Lower lobe of right lung (tissue), 2 donors: ENCODE measurements at places on chromosomes 11 and 22.

DNA sequence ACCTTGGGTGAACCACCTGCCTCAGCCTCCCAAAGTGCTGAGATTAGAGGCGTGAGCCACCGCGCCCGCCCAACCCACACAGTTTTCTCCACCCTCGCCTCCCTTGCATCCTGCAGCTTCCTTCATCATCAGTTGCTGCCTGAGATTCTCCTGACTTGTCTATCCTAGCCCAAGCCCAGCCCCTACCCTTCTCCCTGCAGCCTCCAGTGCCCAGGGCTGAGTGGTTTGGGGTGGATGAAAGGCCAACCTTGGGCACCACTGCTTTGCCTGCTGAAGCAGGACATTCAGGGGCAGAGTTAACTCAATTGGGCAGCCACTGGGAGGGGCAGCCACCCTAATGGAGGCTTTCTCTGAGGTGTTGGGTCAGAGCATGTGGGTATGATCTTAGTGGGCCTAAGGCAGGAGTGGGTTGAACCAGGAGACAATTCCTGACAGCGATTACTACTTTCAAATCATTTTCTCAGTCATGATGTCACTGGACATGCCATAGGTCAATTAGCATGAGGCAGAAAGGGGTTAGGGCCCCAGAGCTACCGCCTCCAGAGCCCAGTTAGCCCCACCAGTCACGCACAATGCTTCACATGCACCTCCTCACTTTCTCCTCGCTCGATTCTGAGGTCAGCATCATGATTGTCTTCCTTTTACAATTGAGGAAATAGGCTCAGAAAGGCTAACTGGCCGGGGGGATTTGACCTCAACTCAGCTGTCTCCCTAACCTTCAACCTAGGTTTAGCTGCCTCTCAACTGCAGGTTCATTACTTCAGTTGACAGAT lies 1.0 kb upstream of the FKBP2 start:
- peaks cover 57% of the 10 kb centered on the region for H3K4me1 ChIP-seq
- H3K27ac ChIP-seq, result peak overlapping the region; percentile 99
- peaks cover 36% of the 10 kb centered on the region for H3K36me3 ChIP-seq
- H3K27me3 ChIP-seq, result no peaks in the 10 kb centered on the region
- H3K4me3 ChIP-seq, result peak overlapping the region; percentile 77
- DNase-seq, result no peak

GRCh38 chr22:27747396-27748221 lies 53.9 kb downstream of the MN1 start:
- H3K4me3 ChIP-seq, result no peak overlapping the region
- no peaks in the 10 kb centered on the region for H3K36me3 ChIP-seq
- H3K4me1 ChIP-seq, result peaks cover 9% of the 10 kb centered on the region
- no peak overlapping the region for H3K27ac ChIP-seq
- peaks cover 9% of the 10 kb centered on the region for H3K27me3 ChIP-seq
- no peak for DNase-seq

- H3K36me3 ChIP-seq, result no peaks in the 10 kb centered on the region
- DNase-seq, result no peak
- H3K4me1 ChIP-seq, result peaks cover 27% of the 10 kb centered on the region
- no peak overlapping the region for H3K27ac ChIP-seq
- no peaks in the 10 kb centered on the region for H3K27me3 ChIP-seq
- H3K4me3 ChIP-seq, result no peak overlapping the region
Observed at GRCh38 chr11:120391292-120391691, 55.1 kb downstream of the ARHGEF12 start.

GRCh38 chr11:128900468-128900867 lies 9.3 kb downstream of the KCNJ5 start:
- no peaks in the 10 kb centered on the region for H3K27me3 ChIP-seq
- no peak overlapping the region for H3K27ac ChIP-seq
- H3K4me3 ChIP-seq, result no peak overlapping the region
- peaks cover 40% of the 10 kb centered on the region for H3K4me1 ChIP-seq

GRCh38 chr11:12827929-12828812 lies 153.9 kb downstream of the TEAD1 start:
- H3K27ac ChIP-seq, result peak overlapping the region; percentile 71
- H3K27me3 ChIP-seq, result no peaks in the 10 kb centered on the region
- H3K4me1 ChIP-seq, result peaks cover 28% of the 10 kb centered on the region
- peak overlapping the region; percentile 50 for H3K4me3 ChIP-seq
- no peaks in the 10 kb centered on the region for H3K36me3 ChIP-seq
- DNase-seq, result no peak

- H3K4me1 ChIP-seq, result no peaks in the 10 kb centered on the region
- no peaks in the 10 kb centered on the region for H3K27me3 ChIP-seq
- H3K27ac ChIP-seq, result no peak overlapping the region
- no peak overlapping the region for H3K4me3 ChIP-seq
- no peaks in the 10 kb centered on the region for H3K36me3 ChIP-seq
Observed at GRCh38 chr11:87368151-87368550, 330.4 kb downstream of the TMEM135 start.

DNA sequence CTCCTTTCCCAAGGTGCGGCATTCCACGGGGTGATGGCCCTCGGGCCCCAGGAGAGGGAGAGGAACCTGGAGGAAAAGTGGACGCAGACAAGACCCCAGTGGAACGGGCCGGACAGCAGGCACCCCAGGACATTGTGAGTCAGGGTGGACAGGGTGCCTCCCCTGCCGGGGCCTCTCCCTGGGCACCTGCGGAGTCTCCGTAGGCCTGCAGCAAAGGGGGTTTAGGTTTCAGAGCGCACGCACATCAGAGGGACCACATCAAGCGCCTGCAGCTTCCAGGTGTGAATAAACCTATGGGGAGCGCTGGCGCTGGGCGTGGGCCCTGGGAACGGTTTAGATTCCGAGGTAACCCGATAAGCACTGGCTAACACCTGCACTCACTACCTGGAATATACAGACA lies 22.7 kb upstream of the FGF19 start:
- DNase-seq, result no peak
- H3K36me3 ChIP-seq, result no peaks in the 10 kb centered on the region
- H3K27me3 ChIP-seq, result peaks cover 44% of the 10 kb centered on the region
- H3K4me1 ChIP-seq, result no peaks in the 10 kb centered on the region
- H3K4me3 ChIP-seq, result no peak overlapping the region
- H3K27ac ChIP-seq, result no peak overlapping the region

DNA sequence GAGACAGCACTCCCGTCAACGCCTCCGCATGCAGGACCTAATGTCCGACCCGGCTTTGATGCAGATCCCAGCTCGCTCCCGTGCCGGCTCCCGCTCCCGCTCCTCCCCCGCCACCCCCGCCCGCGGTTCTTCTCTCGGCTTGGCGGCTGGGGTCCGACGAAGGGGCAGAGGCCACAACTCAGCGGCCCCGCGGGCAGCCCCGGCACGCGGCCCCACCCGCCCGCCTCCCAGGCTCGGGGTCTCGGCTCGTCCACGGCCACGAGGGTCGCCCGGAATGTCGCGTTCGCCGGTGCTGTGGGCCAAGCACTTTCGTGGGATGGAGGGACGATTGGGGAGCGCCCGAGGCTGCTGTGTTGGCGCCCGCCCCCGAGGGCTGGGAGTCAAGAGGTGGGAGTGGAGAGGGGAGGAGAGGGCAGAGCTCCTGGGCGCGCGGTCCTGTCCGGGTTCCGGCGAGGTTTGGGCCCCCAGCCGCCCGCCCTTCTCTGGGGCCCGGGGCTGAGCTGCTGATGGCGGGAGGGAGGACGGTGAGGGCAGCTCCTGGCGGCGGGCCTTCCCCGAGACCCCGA lies 5.3 kb upstream of the TBX1 start:
- no peaks in the 10 kb centered on the region for H3K36me3 ChIP-seq
- peaks cover 37% of the 10 kb centered on the region for H3K4me1 ChIP-seq
- H3K27me3 ChIP-seq, result peaks cover 90% of the 10 kb centered on the region
- no peak for DNase-seq
- no peak overlapping the region for H3K4me3 ChIP-seq

DNA sequence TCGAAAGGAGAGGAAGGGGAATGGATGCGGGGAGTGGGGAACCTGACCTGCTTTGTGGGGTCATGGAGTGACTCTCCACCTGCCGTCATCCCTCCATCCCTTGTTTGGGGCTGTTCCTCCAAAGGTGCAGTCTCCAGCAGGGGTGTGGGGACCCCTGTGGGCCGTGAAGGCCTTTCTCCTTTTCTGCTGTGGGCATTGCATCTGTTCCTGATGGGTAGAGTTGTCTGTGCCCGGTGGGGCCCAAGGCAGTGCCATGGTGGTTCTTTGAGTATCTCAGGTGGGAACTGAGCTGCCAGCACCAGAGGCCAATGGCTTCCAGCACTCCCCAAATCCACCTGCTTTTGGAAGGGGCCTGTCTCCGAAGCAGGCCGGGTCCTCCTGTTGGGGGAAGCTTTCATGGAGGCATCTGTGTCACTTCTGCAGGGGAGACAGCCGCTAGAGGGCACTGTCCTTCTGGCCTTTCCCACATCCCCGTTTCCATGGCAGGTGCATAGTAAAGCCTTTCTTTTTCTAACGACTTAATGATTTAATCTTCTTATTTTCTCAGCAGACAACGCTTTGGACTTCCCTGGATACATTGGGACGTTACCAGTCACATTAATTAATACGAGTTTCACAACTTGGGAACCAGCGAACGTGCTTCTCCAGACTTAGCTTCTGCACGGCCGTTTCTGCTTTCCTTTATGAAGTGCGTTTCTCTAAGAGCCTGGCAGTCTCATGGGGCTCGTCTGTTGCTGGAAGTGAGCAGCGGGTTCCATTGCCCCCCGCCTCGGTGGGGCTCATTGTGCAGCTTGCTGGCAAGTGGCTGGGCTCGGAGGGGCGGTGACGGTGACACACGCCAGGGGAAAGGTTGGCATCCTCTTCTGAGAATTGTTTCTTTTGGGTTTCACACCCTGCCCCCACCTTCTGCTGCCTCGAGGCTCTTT lies 57.1 kb downstream of the PARVB start:
- no peak overlapping the region for H3K4me3 ChIP-seq
- H3K4me1 ChIP-seq, result peaks cover 8% of the 10 kb centered on the region
- H3K36me3 ChIP-seq, result peaks cover 3% of the 10 kb centered on the region
- peak; percentile 79 for DNase-seq

- H3K27me3 ChIP-seq, result peaks cover 33% of the 10 kb centered on the region
- no peak for DNase-seq
- H3K4me1 ChIP-seq, result no peaks in the 10 kb centered on the region
- H3K36me3 ChIP-seq, result no peaks in the 10 kb centered on the region
Observed at GRCh38 chr22:49087716-49088601, 739.7 kb downstream of the BRD1 start.

DNA sequence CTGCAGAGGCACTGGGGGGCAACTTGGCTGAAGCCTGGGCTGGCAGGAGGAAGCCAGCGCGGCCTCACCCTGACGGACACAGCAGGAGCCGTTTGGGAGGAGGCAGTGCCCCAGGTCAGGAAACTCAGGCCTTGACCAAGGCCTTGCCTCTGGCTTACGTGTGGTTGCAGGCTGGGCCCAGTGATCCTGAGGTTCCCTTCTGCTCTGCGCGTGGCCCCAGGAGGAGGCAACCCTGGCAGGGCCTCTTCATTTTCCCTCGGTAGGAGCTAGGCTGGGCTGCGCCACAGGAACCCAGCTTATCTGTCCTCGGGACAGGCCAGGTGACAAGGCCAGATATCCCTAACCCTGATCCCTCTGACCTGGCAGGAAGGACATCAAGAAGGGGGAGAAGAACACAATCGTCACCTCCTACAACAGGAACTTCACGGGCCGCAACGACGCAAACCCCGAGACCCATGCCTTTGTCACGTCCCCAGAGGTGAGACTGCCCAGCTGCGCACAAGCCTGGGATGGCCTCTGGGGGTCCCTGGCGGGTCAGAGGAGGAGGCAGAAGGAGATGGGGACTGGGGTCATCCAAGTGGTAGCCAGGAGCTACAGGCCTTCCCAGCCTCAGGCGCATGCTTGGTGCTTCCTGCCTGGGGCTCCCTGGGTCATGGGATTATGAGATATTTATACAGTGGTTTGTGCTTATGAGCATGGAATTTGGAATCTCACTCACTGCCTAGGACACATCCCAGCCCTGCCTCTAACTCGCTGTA lies 20.6 kb downstream of the POLR3H start:
- peaks cover 81% of the 10 kb centered on the region for H3K36me3 ChIP-seq

- no peaks in the 10 kb centered on the region for H3K4me1 ChIP-seq
- H3K4me3 ChIP-seq, result no peak overlapping the region
- no peak overlapping the region for H3K27ac ChIP-seq
- H3K36me3 ChIP-seq, result peaks cover 18% of the 10 kb centered on the region
- no peak for DNase-seq
- H3K27me3 ChIP-seq, result no peaks in the 10 kb centered on the region
Observed at GRCh38 chr11:82978422-82979099, 77.0 kb downstream of the DDIAS start.

DNA sequence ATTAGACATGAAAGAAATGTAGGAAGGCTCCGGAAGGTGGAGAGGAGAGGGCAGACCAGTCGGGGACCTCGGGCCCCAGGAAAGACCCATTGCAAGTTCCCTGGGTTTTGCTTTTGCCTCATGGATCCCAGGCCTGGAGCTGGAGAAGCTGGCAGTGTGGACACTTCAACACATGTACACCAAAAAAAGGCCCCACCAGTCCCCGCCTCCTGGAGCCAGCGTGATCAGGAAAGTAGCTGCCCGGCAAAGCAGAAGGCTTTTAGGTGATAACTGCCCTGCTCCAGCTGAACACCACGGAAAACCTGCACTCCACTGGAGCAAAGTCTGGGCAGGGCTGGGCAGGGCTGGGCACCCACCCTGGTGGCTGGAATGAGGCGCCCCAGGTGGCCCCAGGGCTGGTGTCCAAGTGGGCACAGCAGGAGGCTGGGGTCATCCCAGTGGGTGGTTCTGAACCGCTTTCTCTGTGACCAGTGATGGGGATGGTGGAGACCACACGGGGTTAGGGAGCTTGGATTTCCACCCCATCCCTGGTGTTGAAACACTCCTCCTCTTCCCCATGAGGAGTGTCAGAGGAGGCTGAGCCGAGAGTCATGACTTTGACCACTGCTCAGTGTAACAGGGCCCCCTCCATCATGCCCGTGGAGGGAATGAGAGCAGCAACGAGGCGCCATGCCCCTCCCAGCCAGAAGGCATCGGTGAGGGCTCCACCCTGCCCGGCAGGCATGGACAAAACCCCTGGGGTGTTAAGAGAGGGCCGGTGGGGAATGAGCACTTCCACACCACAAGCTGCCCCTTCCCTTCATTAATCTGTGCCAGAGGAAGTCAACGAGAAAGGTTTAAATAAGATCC lies 16.9 kb upstream of the MUC5AC start:
- no peak for DNase-seq
- H3K4me3 ChIP-seq, result no peak overlapping the region
- H3K4me1 ChIP-seq, result no peaks in the 10 kb centered on the region
- no peak overlapping the region for H3K27ac ChIP-seq
- H3K27me3 ChIP-seq, result no peaks in the 10 kb centered on the region
- no peaks in the 10 kb centered on the region for H3K36me3 ChIP-seq

DNA sequence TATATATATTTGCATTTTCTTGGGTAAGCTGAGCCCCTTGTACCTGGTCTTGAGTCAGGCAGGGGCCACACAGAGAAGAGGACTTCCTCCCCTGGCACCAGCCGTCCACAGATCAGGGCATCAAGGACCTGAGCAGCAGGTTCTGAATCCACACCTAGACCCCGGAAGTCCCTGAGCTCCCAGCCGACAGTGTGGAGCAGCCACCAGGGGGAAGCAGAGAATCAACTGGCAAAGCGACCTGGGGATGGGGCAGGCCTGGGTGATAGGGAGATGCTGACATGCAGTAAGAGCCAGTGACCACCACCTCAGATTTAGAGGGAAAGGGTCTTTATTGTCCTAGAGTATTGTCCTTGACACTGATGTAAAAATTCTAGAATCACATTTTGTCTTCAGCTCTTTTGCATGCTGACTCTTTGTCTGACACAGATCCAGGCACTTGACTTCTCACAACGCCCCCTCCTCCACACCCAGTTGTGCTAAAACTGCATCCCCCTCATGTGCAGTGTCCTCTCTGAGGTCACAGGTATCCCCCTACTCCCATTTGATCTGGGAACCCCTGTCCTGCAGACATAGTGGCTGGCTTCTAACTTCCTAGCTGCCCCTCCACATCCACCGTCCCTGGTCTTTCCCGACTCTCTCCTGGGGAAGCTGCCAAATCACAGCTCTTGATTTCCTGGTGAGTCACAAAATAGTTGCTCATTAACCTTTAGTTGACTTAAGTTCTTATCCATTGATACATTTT lies 109.3 kb downstream of the GGTLC2 start:
- DNase-seq, result no peak
- H3K36me3 ChIP-seq, result no peaks in the 10 kb centered on the region
- H3K4me1 ChIP-seq, result peaks cover 10% of the 10 kb centered on the region
- no peak overlapping the region for H3K4me3 ChIP-seq
- H3K27ac ChIP-seq, result no peak overlapping the region
